ENCODE measurements at places on chromosomes 12 and 14.

GRCh38 chr12:131603106-131603938 is 107.6 kb upstream of the SFSWAP start:
- DNase-seq: no peak

- DNase-seq: no peak
Measured at GRCh38 chr12:12095021-12095420, 24.3 kb downstream of the BCL2L14 start.

- no peak for DNase-seq
Measured at GRCh38 chr12:50508414-50508813, 3.6 kb downstream of the DIP2B start.

DNA sequence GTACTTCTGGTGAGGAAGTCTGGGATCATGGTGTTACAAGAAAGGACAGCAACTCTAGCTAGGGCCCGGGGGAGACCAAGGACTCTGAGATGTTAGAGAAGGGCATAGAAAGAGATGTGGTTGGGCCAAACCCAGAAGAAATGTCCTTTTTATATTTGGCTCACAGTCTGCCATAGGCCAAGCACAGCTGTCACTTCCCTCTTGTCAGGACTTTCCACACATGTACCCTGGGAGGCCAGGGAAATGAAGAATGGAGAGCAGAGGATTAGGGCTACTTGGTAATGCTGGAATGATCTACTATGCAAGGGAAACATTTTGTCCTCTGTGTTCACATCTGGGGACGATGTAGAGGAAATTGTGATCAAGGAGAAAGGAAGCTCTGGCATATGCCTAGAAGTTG is 9.2 kb downstream of the MYO1A start:
- DNase-seq: no peak

DNA sequence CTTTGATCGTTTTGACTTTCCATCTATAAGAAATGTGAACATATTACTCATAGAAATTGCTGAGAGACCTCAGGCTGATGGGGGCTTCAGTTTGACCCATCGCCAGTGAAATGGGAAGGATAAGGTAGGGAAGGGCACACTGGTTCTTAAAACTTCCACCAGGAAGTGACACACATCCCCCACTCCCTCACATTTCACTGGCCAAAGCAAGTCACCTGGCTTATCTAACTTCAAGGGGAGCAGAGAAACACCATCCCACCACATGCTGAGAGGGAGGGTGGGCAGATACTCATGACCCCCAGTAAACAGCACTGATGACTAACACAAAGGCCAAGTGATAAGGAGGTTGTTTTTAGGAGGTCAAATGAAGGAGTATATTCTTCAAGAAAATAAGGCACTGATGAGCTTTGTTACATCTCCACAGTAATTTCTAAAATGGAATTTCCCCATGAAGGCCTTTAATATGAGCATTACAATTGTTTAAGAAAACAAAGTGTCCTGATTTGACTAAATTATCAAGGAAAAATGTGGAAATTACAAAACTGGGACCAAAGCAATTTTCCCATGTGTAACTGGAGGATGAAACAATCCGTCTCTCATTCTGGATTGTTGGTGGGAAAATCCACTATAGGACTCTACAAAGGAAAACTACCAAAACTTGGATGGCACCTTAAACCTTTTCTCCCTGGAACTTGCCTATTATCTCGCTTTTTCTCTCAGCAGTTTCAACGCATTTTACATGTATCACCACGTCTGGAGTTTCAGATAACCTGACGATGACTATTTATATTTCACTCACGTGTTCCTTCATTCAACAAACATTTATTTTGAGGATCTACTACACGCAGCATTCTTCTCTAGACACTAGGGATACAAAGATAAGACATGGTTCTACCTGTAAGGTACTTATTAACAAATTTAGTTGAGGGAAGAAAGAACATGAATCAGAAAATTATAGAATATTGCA is 91.8 kb upstream of the EEA1 start:
- DNase-seq: no peak

DNA sequence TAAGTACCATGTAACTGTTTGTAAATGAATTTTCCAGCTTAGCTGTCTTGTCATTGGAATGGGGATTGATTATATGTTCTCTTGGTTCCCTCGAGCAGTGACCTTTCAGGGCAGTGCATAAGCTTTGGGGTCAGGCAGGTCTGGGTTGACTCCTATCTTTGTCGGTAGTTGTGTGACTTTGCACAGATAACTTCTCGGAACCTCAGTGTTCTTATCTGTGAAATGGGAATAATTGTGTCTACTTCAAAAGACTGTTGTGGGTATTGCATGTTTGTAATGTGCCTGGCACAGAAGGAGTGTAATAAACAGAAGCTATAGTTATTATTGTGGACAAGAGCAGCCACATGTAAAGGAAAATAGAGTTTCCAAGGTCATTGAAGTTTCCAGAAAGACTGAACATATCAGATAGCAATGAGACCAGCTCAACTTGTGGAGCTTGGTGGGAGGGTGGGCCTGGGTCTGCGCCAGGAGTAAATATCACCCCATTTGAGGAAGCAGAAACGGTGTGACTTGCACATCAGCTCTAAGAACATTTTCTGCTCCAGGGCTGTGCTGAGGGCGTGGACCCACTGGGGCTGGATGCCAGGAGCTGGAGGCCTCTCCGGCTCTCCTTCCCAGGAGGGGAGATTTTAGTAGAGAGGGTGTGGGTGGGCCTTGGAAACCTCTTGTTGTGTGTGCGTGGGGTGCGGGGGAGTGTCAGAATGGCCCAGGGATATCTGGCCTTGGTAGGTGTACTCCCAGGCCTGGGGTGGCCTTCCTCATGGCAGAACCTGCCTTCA is 19.7 kb downstream of the FOS start:
- no peak for DNase-seq
